Natural killer cell treated with Interleukin-12 subunit alpha and Interleukin-12 subunit beta and Interleukin-15 and Interleukin-18, amount 100 ng/mL, for 72 hours (primary cell): ENCODE measurements at places on chromosomes 12 and 14. TPM values are rescaled to one million over a fixed set of nuclear protein-coding genes. Genes with fewer than 3 reads are reported as not detected.

DNA sequence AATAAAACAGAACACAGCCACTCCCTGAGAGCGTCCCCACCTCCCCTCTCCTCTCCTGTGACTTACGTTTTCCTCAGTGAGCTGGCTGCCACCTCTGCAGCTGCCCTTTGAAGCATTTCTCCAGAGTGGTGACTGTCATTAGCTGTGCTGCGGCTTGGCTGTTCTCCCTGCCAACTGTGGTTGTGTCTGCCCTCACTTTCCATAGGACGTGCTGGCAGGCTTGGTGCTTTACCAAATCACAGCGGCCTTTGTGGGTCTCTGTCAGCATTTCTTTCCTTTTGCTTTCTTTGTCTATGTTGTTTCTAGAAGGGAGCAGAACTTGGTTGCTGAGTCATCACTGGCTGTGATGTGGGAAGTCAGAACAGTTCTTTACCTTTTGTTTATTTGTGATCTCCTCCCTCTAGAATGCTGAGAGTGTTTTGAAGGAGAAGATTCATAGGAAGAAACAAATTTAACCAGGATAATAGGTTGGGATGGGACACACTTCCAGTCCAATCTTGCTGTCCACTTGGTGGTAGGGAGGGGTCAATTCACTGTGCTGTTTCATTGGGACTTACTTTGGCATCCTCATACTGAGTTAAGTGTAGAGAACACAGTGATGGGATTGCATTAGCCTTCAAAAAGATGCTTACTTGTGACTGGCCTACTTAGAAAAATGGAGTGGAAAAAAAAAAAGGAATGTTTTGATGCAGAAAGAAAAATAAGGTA is 88.2 kb downstream of the TMX1 start:
- no peaks in the 10 kb centered on the region for H3K36me3 ChIP-seq
- DNase-seq: no peak
- no peak overlapping the region for H3K4me3 ChIP-seq

GRCh38 chr12:21797539-21797938 is 23.0 kb upstream of the KCNJ8 start:
- H3K36me3 ChIP-seq: no peaks in the 10 kb centered on the region
- DNase-seq: no peak
- no peak overlapping the region for H3K4me3 ChIP-seq
- no peaks in the 10 kb centered on the region for H3K4me1 ChIP-seq
- no peaks in the 10 kb centered on the region for H3K27me3 ChIP-seq
- H3K27ac ChIP-seq: no peak overlapping the region

DNA sequence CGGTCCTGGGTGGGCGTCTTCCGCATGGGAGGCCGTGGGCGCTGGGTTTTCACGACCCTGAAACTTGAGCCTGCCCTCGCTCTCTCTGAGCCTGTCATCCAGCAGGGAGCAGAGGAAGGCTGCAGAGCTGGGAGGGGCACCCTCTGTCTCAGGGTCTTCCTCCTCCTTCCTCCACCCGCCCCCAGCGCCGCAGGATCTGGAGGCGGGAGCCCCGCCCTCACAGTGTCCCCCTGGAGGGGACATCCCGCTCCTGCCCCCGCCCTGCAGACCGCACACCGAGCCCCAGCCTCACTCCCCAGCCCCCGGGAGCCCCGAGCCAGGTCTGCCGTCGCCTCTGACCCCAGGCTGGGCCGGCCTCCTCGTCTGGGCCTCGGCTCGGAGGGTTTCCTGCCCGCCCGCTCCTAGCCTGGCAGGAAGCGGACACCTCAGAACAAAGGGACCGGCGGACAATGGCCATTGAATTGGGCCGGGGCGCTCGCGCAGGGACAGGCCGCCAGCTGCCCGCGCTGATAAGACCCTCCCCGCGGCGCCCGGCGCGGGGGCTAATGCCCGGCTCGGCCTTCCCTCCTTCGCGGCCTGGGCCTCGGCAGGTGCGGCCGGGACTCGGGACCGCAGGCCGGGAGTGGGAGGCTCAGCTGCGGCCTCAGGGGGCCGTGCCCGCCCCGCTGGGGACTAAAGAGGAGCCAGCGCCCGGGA is 15.3 kb upstream of the NUDT14 start:
- H3K27ac ChIP-seq: no peak overlapping the region
- no peaks in the 10 kb centered on the region for H3K36me3 ChIP-seq
- peaks cover 6% of the 10 kb centered on the region for H3K4me1 ChIP-seq
- DNase-seq: no peak
- H3K27me3 ChIP-seq: peaks cover 27% of the 10 kb centered on the region
- H3K4me3 ChIP-seq: no peak overlapping the region

- H3K27me3 ChIP-seq: no peaks in the 10 kb centered on the region
- no peaks in the 10 kb centered on the region for H3K4me1 ChIP-seq
- H3K36me3 ChIP-seq: no peaks in the 10 kb centered on the region
- no peak for DNase-seq
- H3K4me3 ChIP-seq: no peak overlapping the region
- H3K27ac ChIP-seq: no peak overlapping the region
These were observed 15.9 kb downstream of the DENND5B start for GRCh38 chr12:31574803-31575575.

- no peak overlapping the region for H3K27ac ChIP-seq
- H3K4me3 ChIP-seq: no peak overlapping the region
- H3K27me3 ChIP-seq: no peaks in the 10 kb centered on the region
- H3K36me3 ChIP-seq: no peaks in the 10 kb centered on the region
- no peak for DNase-seq
- no peaks in the 10 kb centered on the region for H3K4me1 ChIP-seq
These were observed 251.4 kb downstream of the EGLN3 start for GRCh38 chr14:33699300-33699983.

DNA sequence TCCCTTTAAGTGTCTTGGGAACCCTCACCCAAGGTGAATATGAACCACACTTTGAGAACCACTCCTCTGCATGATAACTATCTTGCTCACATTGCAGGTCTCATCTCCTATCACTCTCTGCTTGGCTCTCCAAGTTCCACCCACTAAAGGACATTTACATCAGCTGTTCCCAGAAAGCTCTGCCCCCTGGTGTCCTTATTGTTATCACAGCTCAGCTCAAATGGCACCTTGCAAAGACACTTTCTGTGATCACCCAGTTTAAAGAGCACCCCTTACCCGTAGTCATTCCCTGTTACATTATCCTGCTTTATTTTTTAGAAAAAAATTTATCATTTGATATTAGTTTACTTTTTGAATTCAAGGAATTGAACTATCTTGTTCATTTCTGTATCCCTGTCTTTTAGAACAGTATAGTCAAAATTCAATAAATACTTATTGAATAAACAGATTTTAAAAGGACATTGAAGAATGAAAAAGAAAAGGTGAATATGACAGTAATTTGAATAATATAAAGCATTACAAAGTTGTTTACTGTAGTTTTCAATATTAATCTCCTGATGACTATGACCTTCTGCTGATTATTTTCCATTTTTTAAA is 20.5 kb upstream of the GUCY2C start:
- no peak overlapping the region for H3K4me3 ChIP-seq
- peaks cover 21% of the 10 kb centered on the region for H3K27me3 ChIP-seq
- no peak overlapping the region for H3K27ac ChIP-seq
- no peaks in the 10 kb centered on the region for H3K4me1 ChIP-seq

- peak overlapping the region; percentile 97 for H3K4me3 ChIP-seq
- peaks cover 28% of the 10 kb centered on the region for H3K36me3 ChIP-seq
- no peak for DNase-seq
- H3K27ac ChIP-seq: peak overlapping the region; percentile 100
- H3K27me3 ChIP-seq: no peaks in the 10 kb centered on the region
- peaks cover 53% of the 10 kb centered on the region for H3K4me1 ChIP-seq
These were observed 729 bp upstream of the GAPDH start for GRCh38 chr12:6533653-6533922.

GRCh38 chr12:26195641-26196420 is 458 bp downstream of the SSPN start:
- no peak overlapping the region for H3K27ac ChIP-seq
- no peaks in the 10 kb centered on the region for H3K36me3 ChIP-seq
- no peak for DNase-seq
- peak overlapping the region; percentile 63 for H3K4me3 ChIP-seq

GRCh38 chr12:131444220-131445164 is 266.4 kb upstream of the SFSWAP start:
- DNase-seq: no peak
- H3K4me1 ChIP-seq: no peaks in the 10 kb centered on the region
- no peaks in the 10 kb centered on the region for H3K36me3 ChIP-seq
- no peaks in the 10 kb centered on the region for H3K27me3 ChIP-seq
- H3K4me3 ChIP-seq: no peak overlapping the region
- no peak overlapping the region for H3K27ac ChIP-seq

GRCh38 chr14:61388173-61388975 is 67.0 kb downstream of the PRKCH start:
- no peaks in the 10 kb centered on the region for H3K27me3 ChIP-seq
- H3K4me1 ChIP-seq: peaks cover 47% of the 10 kb centered on the region
- peaks cover 5% of the 10 kb centered on the region for H3K36me3 ChIP-seq
- no peak overlapping the region for H3K4me3 ChIP-seq
- H3K27ac ChIP-seq: no peak overlapping the region

GRCh38 chr14:44204061-44204835 is 302.8 kb downstream of the FSCB start:
- no peak overlapping the region for H3K27ac ChIP-seq
- no peak overlapping the region for H3K4me3 ChIP-seq
- H3K36me3 ChIP-seq: no peaks in the 10 kb centered on the region
- no peaks in the 10 kb centered on the region for H3K4me1 ChIP-seq
- DNase-seq: no peak

DNA sequence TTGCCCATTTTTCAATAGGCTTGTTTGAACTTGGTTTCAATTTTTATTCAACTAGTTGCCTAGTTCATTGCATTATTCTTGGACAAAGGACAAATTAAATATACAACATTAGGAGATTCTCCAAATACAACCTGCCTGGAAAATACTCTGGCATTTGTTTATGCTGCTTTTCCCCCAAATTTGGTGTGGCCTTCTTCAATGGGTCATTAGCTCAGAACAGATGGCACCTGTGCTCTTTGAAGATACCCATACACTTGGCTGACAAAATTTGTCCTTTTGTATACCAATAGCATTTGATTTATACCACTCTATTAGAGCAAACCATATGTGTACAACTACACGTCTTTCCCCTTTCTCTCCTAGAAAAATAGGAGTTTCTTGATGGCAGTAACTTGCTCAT is 35.7 kb downstream of the WBP11 start:
- peak overlapping the region; percentile 66 for H3K27ac ChIP-seq
- peaks cover 51% of the 10 kb centered on the region for H3K4me1 ChIP-seq
- H3K4me3 ChIP-seq: peak overlapping the region; percentile 38
- no peak for DNase-seq

GRCh38 chr12:45050751-45051571 is at the start of gene DBX2:
DBX2 (minus strand) TSS chr12:45051099; CDS start chr12:45050927, 172 bp downstream.
- no peak within 1 kb of the TSS for H3K27ac ChIP-seq
- DNase-seq: no peak
- H3K27me3 ChIP-seq: peaks cover 43% of the 10 kb centered on the region

The BCL2L2 gene
- 17.5 TPM for total RNA-seq

The PTGR2 gene
- 4.6 TPM for total RNA-seq

The MANSC4 gene
- not detected for total RNA-seq

The GLT8D2 gene
- 0.33 TPM for total RNA-seq

The PTPRO gene
- not detected for total RNA-seq
